CD4-positive, alpha-beta memory T cell (primary cell): ENCODE measurements at places on chromosomes 13 and 19. TPM values are rescaled to one million over a fixed set of nuclear protein-coding genes. Genes with fewer than 3 reads are reported as not detected.

Gene JSRP1
- 1.3 TPM for total RNA-seq

Gene ALKBH6
- total RNA-seq, result 50.9 TPM

Gene NKG7
- total RNA-seq, result 2.7 TPM

Gene ZNF726
- total RNA-seq, result 3.0 TPM

Gene PBX4
- 46.5 TPM for total RNA-seq

Gene ADM5
- total RNA-seq, result 4.0 TPM
